ENCODE measurements at places on chromosomes 7 and 10.

GRCh38 chr10:121165276-121165675 lies 314.1 kb downstream of the WDR11 start:
- no peak for DNase-seq

- DNase-seq = no peak
Measured at GRCh38 chr7:52257890-52258289, 777.5 kb upstream of the POM121L12 start.

DNA sequence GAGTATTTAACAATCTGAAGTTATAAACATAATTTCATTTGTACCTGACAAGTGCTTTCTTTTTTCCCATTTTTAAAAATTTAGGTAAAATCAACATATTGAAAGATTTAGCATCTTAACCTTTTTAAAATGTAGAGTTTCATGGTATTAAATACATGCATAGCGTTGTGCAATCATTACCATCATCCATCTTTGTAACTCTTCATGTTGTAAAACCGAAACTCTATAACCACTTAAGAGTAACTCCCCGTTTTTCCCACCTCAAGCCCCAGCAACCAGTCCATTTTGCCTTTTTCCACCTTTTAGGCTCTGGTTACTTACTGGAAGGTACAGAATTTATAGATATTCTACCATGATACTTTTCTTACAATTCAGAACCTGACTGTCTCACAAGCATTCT lies 892.5 kb downstream of the DNAJB9 start:
- no peak for DNase-seq

DNA sequence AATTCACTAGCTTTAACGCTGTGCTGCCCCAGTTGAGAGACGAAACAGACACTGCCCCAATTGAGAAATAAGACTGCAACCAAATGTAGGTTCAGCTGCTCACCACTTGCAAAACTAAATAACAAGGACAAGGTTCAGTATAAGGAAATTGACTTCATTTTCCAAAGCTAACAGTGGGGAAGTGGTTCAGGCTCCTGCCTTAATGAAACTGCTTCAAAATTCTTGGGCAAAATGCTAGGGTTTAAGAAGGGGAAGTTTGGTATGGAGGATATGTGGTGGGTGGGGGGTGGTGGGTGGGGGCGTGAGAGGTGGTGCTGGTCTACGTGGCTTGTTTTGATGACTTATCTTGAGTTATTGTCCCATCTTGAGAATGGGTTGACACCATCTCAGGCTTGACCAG lies 21.8 kb downstream of the MRPL32 start:
- DNase-seq = no peak

DNA sequence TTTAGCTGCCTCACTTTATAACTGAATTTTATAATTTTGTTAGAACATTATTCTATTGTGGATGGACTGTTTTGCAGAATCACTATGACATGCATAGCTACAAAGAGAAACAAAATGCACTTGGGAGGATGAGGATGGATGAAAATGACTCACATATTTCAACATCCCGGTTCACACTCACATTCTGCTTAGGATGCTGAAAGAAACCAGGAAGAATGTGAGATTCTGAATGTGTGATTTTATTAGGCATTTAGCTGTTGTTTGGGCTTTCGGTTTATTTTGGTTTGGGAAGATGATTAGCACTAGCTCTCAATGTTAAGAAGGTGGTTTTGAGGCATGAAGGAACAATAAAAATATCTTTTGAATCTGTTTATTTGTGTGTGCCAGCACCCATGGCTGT lies 235.5 kb downstream of the SEMA3E start:
- DNase-seq = no peak

DNA sequence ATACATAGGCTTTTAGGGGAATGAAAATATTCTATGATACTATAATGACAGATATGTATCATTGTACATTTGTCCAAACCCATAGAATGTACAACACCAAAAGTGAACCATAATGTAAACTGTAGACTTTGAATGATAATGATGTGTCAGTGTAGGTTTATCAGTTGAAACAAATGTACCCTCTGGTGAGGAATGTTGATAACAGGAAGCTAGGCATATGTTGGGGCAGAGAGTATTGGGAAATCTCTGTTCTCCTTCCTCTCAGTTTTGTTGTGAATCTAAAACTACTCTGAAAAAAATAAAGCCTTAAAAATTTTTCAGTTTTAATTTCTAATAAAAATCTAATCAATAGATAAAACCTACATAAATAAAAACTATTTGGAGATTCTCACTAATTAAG lies 36.9 kb downstream of the C1GALT1 start:
- no peak for DNase-seq

DNA sequence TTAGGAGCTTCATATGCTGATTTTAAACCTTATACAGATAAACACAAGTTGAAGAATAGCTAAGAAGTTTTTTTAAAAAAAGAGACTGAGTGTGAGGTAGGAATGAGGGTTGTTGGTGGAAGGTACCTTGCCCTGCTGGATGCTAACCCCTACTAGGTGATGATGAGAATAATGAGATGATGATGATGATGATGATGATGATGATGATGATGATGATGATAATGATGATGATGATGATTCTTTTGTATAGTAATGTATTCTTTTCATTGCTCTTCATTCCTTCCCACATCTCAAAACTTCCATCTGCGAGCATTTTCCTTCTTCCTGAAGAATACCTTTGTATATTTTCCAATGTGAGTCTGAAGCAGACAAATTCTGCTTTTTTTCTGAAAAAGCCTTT lies 14.1 kb upstream of the TMEM273 start:
- DNase-seq = no peak

- DNase-seq = no peak
Measured at GRCh38 chr10:34408956-34409355, 406.1 kb downstream of the PARD3 start.

DNA sequence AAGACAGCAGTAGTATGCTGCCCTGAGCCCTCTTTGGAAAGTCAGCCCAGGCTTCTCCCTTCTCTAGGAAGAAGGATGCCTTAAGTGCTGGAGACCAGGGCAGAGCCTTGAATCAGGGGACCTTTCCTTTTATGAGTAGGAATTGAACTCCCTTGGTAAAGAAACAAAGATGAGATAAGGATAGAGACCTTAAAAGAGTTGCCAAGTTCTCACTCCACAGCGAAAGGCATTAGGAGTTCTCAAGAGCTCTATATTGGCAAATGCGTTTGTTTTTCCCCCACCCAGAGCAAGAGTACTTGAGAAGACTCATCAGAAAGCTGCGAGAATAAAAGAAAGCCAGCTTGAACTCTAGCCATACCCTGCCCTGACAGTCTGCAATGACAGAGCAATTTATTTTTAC lies 72.9 kb upstream of the OGDHL start:
- no peak for DNase-seq

- no peak for DNase-seq
Measured at GRCh38 chr10:98302741-98303365, 34.9 kb upstream of the LOXL4 start.

DNA sequence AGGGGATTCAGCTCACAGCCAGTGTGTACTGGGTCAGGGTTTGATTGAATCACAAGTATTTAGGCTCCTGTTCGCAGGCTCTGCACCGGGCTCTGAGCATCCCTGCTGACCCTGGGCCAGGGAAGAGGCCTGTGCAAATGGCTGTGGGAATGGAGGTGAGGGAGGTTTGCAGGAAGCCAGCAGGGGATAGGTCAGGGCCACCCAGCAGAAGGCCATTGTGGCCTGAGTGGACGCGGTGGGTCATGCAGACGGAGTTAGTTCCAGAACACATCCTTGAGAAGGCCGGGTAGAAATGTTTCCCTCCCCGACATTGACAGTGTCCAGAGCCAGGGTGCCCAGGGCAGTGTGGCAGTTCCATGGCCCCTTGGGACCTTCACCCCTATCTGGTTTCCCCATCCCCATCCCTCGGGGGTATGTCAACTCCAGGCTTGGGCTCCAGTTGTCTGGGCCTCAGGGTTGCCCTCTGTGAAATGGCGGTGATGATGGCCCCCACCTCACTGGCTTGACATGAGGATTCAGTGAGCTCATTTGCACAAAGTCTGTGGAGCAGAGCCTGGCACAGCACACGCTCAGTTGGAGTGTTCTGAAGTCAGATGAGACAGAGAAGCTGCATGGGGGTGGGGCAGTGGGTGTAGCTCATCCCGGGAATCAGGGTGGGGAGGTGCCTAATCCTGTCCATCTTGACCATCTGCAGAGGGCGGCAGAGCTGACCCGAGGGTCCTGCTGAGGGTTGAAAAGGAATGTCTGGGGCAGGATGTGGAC lies 107.6 kb downstream of the ADCY1 start:
- no peak for DNase-seq

DNA sequence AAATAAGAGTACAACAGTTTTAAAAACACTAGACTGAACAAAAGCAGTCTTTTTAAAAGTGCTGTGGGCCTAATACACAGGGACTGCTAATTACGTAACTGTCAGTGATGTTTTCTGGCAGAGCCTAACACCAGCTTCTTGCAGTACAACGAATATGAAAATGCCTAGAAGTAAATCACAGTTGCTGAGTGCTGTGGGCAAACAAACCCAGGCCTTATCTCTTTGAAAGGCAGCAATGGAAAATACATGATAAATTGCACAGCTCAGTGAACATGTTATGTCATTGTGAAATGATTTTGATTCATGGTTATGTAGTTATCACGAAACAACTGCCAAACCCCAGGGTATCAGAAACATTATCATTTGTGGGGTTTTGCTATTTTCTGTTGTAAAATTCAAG lies 428.4 kb downstream of the GFRA1 start:
- no peak for DNase-seq

DNA sequence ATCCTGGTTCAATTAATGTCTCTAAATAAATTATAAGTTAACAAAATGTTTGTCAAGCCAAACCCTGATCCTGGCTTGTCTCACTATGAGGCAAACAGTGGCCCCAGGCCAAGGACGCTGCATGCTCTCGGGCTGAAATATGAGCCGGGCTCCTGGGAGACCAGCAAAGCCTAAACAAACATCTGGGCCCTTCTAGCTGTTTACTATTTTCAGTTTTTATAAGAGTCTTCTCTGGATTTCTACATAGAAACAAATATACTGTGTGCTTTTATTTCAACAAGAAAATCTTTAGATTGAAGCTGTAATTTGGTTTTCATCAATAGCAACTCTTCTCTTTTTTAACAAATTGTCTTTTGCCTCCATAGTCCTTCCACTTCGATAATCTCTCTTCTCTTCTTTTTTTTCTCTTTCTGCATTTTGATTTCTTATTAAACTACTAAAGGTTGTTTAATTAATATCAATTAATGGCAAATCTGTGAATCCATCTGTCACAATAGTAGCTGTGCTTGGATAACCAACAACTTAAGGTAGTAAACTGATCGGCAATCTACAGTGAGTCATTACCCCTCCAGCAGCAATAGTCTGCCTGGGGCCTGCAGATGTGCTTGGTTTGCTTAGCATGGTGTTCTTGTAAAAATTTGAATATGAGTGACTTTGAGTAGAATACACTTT lies 83.3 kb upstream of the DNAJC1 start:
- DNase-seq = no peak

DNA sequence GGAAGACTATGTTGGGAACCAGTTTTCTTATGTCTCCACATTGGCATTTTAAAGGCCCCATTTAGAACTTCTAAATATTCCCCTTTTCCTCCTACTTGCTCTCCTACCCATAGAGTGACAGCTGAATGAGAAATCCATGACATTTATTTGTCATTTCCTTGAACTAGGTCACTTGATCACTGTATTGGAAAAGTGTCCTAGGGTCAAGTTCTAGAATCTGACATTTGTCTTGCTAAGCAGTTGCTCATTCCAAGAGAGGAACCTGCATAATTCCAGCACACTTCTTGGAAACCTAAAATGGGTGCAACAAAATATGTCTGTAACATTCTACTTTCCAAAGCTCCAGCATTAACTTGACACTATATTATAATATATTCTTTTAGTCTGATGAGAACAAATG lies 3.6 kb upstream of the DPY19L1 start:
- DNase-seq = no peak

- no peak for DNase-seq
Measured at GRCh38 chr7:142500366-142500765, 242.5 kb upstream of the PRSS58 start.

GRCh38 chr10:48896756-48897440 lies 42.7 kb downstream of the LRRC18 start:
- no peak for DNase-seq

DNA sequence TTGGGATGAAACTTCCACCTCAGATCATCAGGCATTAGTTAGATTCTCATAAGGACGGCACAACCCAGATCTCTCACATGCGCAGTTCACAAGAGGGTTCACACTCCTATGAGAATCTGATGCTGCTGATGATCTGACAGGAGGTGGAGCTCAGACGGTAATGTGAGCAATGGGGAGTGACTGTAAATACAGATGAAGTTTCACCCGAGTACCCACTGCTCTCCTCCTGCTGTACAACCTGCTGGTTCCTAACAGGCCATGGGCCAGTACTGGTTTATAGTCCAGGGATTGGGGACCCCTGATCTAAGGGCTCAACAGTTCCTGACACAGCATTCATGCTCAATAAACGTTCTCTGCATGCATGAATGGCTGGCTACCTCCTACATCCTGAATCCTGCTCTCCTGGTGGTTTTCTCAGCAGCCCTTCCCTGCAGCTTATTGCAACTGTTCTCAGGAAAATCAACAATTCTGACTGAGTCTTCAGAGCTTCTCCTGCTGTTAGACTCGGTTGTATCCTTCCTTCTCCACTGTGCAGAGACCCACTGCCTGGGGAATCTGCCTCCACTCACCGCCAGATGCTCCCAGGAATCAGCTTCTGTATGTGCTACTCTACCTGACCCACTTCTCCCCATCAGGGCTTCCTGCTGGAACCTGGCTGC lies 17.4 kb downstream of the PDE6C start:
- DNase-seq = no peak

DNA sequence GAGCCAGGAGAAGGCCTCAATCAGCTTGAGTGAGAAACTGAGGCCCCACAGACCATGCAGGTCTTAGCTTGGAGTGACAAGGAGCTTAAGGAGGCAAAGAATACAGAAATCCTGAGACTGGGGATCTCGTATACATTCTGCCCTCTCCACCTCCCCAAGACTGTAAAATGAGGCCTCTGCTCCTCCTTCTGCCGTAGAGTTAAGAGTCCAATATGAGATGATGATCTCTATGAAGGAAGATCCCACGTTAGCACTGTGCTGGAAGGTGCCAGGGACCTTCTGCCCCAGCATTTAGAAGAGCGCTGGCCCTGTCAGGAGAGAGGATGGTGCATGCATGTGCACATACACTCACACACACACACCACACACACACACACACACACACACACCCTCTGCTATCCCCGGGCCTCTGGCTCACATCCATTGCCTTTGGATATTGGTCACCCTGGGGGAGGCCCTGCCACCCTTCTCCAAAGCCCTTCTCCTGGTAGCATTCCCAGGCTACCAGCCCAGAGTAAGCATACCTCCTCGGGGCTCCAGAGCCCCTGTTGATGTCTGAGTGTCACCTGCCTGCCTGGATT lies 15.0 kb downstream of the ZCCHC24 start:
- DNase-seq = no peak

- DNase-seq = no peak
Measured at GRCh38 chr10:14173706-14174594, 156.8 kb downstream of the FRMD4A start.

- DNase-seq = no peak
Measured at GRCh38 chr10:133225707-133226191, 4.3 kb upstream of the UTF1 start.
